ENCODE measurements at places on chromosomes 13 and 19.
A peak's percentile ranks its signal among the peaks of the same experiment; 100 is the strongest.

DNA sequence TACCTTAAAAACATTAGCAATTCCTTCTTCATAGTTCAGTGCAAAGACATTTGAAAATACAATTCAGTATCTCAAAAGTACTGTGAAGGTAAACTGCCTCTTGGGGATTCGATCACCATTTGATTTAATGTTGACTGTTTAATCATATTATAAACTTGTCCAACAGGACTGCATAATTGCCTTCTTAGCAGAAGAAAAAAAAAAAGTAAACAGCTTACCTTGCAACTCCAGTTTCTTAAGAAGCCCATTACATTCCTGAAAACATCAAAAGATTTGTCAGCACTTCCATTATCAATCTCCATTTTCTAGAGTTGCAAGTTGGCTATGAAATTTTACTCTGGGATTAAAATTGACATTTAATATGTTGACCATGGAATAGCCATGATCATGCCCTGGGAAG is 1154.6 kb downstream of the OLFM4 start:
- DNase-seq = no peak

DNA sequence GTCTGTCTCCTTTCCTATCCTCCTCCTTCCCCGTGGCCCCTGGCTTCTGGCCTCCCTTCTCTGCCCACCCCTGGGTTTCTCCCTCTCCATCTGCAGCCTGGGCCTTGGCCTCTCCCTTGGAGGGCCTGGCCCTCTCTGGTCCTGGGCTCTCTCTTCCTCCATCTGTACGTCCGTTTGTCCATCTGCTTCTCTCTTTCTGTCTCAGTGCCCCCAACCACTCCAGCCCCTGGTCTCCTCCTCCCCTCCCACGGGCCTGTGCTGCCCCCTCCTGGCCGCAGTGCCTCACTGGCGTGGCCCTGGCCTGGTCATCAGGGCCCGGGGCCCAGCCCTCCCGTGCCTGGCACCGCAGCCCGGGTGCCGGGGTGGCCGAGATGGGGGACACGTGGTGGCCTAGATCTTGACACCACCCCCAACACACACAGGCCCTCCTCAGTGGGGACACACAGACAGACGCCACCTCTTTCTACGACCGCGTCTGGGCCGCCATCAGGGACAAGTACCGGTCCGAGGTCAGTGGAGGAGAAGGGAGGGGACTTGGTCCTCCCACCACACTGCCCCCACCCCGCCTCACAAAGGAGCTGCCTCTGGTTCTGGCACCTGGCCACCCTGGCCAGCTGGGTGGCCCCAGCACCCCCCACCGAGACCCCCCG is 11.3 kb downstream of the PRKCSH start:
- DNase-seq = peak; percentile 39

GRCh38 chr13:49545661-49546060 is 39.7 kb downstream of the RCBTB1 start:
- no peak for DNase-seq

DNA sequence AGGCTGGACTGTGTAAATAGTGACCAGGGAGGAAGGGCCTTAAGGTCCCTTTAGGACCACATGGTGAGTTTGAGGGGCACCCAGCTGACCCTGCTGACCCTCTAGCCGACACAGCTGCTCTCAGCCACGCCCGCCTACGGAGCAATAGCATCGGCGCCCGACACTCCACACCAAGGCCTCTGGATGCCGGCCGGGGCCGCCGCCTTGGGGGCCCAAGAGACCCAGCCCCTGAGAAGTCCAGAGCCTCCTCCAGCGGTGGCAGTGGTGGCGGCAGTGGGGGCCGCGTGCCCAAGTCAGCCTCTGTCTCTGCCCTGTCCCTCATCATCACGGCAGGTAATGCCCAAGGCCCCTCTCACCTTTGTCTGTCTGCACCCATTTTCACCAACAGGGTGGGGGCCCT is 8.6 kb upstream of the PIK3R2 start:
- no peak for DNase-seq

- DNase-seq = no peak
Observed at GRCh38 chr13:22041741-22042140, 370.9 kb downstream of the FGF9 start.

DNA sequence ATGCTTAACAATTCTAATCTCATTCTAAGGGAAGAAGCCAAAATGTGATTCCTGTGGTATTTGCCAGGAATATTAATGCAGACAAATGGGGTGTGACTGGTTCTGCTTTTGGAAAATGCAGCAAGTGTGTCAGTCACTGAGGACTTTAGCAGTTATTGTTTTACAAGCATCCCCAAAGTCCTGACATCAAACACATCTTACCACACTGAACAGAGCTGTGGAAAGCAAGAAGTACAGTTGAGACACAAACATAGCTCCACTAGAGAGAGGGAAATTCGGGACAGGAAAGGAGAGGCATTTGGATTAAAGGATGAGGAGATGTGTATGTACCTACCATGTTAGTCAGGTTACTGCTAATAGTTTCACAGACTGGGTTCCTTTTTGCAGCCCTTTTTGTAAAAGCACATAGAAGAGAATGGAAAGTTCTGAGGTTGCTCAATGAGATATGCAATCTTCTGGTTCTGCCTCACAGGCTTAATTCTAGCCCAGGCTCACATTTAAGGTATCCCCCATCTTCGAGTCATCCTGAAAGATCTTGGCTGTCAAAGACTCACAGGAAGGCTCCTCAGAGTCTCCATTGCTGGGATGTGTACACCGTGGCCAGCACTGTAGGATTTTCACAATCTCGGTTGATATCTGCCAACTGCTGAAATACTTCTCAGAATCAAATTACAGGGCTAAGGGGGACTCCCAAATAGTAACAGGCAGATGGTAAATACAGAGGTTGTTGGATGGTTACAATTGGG is 316.6 kb downstream of the DNAJC15 start:
- DNase-seq = no peak

DNA sequence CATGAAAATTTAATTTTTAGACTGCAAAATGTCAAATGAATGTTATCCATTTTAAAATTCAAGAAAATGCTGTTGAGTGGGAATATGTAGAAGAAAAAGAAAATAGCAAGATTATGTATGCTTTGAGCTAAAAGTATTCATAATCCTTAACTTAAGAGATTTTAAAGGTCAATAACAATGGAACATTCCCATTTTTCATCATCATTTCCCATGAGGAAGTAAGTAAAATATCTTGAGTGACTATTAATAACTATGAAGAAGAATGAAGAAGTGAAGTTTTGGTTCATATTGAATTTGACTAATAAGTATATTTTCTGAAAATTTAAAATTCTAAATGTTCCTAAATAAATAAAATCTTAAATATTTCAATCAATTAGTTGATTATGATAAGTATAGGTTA is 273.4 kb downstream of the DACH1 start:
- no peak for DNase-seq

DNA sequence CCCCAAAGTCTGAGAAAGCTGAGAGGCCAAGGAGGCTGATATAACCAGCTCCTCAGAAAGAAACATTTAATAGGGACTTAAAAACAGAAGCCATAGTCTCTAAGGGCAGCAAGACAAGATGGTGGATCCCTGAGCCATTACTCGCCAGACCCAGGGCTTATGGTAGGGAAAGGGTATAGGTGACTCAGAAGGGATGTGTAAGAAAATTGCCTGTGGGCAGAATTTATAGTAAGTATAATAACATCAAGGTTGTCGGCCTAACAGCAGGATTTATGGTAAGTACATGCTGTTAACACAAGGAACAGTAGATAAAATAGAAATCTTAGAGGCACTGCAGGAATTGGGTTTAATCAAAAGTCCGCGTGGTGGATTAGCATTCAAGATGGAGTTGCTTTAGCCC is 14.7 kb downstream of the KBTBD6 start:
- no peak for DNase-seq

DNA sequence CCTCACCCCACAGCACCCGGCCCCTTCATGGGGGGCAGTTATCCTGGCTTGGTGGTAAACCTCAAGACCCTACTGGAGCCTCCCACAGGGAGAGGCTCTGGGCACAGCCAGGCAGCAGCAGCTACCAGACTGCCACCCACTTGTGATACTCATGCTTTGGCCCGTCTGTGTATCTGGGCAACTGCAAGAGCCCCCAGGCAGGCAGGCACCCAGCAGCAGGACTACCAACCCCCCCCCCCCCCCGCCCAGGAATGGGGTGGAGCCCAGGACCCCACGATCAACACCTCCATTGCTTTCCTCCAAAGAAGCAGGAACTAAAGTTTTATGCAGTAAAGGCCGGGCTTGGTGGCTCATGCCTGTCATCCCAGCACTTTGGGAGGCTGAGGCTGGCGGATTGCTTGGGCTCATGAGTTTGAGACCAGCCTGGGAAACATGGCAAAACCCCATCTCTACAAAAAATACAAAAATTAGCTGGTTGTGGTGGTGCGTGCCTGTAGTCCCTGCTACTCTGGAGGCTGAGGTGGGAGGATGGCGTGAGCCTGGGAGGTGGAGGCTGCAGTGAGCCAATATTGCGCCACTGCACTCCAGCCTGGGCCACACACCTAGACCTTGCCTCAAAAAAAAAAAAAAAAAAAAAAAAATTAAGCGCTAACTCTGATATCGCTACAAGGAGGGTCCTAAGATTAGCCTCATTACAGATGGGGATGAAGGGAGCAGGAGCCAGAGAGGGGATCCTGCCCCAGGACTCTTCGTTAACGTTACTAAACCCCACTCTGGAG is 1.1 kb upstream of the LYL1 start:
- DNase-seq = no peak

DNA sequence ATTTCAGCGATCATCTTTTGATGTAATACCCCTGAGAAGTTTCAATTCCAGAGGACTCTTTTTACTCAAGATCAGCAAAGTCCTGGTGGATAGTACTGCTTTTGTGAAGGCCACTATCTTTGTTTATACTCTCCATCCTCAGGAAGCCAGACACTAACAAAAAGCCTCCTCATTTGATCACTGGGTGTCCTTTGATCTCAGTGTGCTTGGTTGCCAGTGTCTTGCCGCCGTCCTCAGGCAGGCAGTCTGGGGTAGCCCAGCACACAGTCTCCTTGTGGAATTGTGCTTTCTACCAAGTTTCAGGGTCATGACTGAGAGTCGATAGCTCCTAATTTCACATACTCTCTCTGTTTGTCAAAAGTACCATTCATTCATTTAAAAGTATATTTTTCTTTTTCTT is 762.2 kb downstream of the EFNB2 start:
- DNase-seq = no peak

DNA sequence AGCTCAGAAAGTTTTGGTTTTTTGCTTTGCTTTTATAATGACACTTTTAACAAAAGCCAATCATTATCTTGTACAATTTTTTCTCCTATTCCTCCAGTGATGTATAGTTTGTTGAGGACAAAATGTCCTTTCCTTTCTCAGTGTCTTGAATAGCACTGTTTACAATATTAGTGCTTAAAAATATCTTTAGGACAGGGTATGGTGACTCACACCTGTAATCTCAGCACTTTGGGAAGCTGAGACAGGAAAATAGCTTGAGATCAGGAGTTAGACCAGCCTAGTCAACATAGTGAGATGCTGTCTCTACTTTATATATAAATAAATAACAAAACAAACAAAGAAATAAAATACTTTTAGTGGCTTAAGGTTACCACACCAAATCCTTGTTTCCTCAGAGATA is 41.9 kb downstream of the SPRY2 start:
- DNase-seq = no peak

DNA sequence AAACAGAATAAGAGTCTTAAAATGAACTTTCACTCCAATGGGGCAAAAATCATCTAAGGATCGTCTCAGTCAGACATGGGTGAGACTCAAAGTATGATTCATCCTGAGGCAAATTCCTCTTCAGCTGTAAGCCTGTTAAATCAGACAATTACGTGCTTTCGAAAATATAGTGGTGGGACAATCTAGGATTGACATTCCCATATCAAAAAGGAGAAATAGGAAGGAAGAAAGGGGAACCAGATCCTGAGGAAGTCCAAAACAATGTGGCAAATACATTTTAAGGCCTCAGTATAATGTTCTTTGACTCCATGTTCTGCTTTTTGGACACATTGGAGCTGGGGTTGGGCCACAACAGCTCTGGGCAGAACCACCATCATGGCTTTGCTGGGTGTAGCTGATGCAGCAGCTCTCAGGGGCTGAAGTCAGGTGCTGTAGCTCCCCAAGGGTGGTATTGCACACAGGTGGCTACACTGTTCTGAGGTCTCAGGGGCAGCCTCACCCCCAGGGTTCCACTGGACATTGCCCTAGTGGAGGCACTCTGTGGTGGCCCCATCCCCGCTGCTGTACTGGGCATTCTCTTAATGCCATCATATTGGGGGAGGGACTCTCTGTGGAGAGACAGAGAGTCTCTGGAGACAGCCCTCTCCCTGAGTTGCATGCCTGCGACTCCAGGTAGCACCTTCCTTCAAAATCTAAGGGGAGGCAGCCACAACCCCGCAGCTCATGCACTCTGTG is 5.7 kb upstream of the FPR3 start:
- DNase-seq = no peak

- DNase-seq = peak; percentile 18
Observed at GRCh38 chr13:27379694-27380641, 44.5 kb upstream of the GTF3A start.

DNA sequence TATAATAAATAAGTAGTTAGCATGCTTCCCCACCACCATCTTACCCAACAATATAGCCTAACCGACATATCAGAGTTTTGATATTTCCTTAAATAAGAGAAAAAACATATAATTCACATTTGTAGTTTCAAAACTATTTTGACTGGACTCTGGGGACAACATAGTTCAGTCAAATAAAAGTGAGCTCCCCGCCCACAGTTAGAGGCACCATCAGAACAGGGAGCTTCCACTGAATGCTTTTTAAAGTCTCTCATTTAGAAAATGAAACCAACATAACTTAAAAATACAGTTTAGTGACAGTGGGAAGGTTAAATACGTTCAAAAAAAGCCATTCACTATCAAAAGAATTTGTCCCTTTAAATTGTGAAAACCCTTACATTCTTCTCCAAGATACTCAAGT is 92.8 kb downstream of the EPSTI1 start:
- no peak for DNase-seq

GRCh38 chr13:79988573-79988972 is 352.4 kb downstream of the SPRY2 start:
- DNase-seq = no peak

GRCh38 chr13:102182170-102182569 is 219.7 kb downstream of the FGF14 start:
- DNase-seq = no peak

DNA sequence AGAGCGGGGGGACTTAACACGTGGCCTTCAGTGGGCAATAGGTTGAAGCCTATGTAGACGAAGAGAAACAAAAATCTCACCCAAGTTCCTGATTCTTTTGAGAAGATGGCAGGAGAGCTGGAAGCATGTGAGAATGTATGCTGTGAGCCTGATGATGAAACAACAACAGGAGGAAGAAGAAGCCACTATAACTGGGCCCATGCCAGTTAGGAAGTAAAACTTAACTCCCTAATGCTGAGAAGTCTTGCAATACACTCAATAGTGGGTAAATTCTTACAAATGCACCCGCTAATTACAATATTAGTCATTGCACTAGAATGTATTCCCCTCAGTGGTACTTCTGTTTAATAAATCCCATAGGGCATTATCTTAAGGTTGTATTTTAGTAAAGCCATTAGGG is 9.1 kb downstream of the PCDH17 start:
- DNase-seq = no peak

GRCh38 chr13:112693831-112694497 is 4.1 kb downstream of the ATP11A start:
- no peak for DNase-seq

Data from stimulated activated naive CD4-positive, alpha-beta T cell (primary cell).